ENCODE measurements at places on chromosomes 1 and 21. TPM values are rescaled to one million over a fixed set of nuclear protein-coding genes. Genes with fewer than 3 reads are reported as not detected.

- no peak for DNase-seq
Measured at GRCh38 chr1:220331318-220331717, 59.1 kb upstream of the RAB3GAP2 start.

- DNase-seq, result no peak
Measured at GRCh38 chr1:15217654-15218053, 29.4 kb upstream of the FHAD1 start.

GRCh38 chr1:83846138-83846537, 152.8 kb downstream of the TTLL7 start:
- DNase-seq, result no peak

Gene RHBDL2
- 0.23 TPM for polyA plus RNA-seq

DNA sequence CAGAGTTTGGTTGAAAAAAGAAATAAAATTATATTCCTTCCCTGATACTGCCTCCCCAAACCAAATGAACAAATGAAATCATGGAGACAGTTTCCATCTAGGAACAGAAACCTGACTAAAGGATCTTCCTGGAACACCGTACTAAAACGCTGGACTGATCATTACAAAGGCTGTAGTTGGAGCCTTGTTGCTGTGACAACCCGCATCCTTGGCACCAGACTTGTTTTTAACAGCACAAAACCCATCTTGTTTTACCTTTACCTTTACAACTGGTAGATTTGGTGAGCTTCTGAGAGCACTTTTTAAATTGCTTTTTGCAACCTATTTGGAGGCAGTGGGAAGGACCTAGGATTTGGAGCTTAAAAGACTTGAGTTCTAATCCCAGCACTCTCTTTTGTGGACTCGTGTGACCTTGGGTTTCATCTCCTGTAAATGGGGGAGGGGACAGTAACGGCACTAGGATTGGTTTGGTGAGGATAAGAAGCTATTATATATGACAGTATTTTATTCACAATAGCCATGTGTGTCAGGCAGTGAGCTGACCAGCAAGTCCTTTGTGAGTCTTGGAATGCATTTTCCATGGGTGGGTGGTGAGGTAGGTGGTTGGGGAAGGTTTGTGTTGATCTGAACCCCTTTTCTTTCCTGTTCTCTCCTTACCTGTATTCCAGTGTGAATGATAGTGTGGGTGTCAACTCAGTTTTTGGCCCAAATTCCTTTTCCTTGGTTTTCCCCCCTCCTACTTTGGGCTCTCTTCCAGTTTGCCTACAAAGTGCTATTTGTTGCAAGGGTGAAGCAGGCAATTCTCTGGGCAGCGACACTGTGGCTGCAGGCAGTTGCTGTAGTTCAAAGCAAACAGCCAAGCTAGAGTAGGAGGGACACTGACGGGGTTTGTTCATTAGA, 12.6 kb downstream of the LRRC8D start:
- no peak for DNase-seq

Gene CCT3
- 125 TPM for polyA plus RNA-seq

Gene SHISAL2A
- not detected for polyA plus RNA-seq

Gene C4BPA
- not detected for polyA plus RNA-seq

GRCh38 chr1:156709757-156710489, 4.5 kb upstream of the CRABP2 start:
- DNase-seq, result peak; percentile 91

DNA sequence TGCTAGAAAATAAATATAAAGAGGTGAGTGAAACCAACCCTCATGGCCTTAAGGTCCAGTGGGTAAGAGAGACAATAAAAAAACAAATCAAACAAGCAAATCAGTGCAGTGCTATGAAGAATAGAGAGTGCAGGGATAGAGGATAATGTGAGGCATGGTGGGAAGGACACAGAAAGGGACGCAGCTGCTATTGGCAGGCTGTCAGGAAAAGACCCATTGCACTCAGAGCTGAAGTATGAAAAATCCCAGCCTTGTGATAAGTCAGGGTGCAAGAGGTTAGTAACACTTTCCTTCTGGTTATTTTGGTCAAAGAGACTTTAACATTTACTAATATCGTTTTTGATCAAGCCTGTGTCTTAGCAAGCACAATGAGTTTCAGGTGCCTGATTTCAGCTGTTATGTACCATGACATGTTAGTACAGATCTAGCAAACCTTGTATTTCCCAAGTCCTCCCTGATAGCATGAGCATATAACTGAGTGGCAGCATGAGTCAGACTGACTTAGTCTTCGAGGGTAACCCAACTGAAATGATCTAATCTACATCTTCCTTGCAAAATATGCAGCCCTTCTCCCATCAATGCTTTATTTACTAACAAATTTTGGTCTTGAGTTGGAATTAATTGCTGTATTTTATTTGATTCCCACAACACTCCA, 31.7 kb downstream of the CHML start:
- DNase-seq, result no peak

DNA sequence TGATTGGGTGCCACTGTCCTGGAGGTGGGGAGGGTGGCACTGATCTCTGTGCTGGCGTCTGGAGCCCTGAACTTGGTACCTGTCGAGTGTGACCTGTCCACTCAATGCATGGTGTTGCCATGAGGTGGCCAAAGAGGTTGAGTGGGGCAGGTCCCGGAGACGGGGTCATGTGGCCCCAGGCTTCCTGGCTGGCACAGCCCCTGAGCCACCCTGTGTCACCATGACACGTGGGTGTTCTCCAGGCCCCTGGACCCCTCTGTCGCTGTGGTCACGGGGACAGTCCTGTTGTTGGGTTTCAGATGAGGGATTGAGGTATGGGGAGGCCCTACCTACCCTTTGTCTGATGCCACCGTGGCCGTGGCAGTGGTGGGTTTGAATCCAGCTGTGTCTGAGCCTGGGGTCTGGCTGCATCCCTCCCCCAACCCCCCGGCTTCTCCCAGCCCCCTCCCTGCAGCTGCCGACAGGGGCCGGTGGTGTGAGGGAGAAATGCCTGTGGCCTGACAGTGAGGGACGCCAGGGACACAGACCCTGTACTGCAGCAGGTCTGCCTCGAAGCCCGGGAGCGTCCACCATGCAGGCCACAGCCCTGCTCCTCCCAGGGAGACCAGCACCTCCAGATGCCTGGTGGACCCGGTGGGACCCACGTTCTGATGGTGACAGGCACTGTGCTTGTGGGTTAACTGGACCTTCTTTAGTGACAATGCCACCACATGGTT, 12.0 kb downstream of the TRPM2 start:
- DNase-seq, result peak; percentile 48

GRCh38 chr1:59833991-59834390, 19.2 kb downstream of the HOOK1 start:
- no peak for DNase-seq

Gene KRTAP19-1
- not detected for polyA plus RNA-seq

GRCh38 chr1:248793592-248793991, 32.1 kb downstream of the SH3BP5L start:
- no peak for DNase-seq

DNA sequence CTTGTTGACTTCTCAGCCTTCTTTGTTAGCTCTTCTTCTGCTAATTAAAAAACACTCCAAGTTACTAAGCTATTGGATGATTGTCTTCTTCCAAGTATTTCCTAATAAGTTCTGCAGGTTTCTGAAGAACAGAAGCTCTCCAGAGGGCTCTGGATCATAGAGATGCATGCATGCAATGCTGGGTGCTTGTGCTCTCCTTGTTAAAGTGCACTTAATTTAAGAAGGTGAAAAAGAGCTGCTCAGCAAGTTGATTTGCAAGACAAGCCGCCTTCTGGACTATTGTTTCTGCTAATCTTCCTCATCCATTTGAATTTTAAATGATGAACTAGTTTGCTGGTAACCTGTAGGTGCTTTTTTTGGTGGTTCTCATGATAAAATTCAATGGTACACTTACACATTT, 16.1 kb downstream of the RRP15 start:
- DNase-seq, result no peak

- peak; percentile 89 for DNase-seq
Measured at GRCh38 chr1:52697795-52698674, at the start of gene COA7. COA7 (minus strand) TSS chr1:52698347; CDS start chr1:52698326, 21 bp downstream.

GRCh38 chr1:230270559-230271281, 155.4 kb downstream of the PGBD5 start:
- no peak for DNase-seq

DNA sequence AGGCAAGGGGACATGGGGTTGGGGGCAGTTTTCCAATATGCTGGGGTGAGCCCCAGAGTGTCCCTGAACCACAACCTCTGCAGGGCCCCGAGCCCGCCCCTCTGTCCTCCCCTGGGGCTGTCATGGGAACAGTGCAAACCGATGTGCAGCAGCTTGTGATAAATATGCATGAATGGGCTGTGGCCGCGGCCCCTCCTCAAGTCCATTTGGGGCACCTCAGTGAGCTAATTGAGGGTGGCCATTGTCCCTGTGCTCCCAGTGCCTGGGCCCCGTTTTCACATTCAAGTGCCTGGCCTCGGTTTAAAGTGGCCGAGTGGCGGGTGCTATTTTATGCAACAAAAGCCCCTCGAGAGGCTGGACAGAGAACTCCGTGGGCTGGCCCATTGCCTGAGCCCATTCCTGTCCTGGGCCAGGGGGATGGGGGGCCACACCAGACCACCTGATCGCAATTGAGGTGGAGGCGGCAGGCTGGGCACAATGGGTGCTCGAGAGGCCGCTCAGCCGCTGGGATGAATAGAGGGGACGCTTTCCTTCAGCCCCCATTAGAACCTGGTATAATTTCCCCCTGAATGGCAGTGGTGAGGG, 193.7 kb downstream of the FOXD2 start:
- no peak for DNase-seq

Gene IL12RB2
- 0.05 TPM for polyA plus RNA-seq

DNA sequence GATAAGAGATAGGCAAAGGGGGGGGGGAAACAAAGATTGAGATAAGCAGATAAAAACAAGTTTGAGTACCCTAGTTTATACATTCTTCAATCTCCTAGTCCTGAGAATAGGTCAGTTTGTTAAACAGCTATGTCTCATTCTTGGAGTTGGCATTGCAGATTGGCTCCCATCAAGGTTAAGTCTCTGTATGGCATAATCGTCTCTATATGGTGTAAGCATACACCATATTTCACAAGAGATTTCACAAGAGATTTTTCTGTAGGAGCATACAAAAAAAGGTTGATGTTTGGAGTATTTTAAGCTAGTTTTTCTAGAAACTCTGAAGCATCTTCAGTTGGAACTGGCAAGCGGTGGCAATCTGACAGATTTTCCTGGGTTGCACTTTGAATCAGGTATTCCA, 35.8 kb downstream of the NCAM2 start:
- no peak for DNase-seq

GRCh38 chr1:32393832-32394140, 455 bp downstream of the BSDC1 start:
- DNase-seq, result no peak

DNA sequence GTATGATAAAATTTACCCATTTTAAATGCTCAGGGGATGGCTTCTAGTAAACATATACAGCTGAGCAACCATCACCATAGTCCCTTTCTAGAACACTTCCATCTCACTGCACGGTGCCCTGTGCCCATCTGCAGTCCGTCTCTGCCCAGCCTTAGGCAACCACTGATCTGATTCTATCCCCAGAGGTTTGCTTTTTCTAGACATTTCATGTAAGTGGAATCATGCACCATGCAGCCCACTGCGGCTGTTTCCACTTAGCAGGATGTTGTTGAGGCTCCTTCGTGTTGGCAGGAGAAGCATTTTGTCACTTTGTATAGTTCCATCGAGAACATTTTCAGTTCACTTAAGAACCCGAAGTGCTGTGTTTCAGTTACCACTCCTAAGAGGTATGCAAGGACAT, 27.8 kb upstream of the VAMP3 start:
- DNase-seq, result no peak

All from right cardiac atrium (tissue), 5 donors.